ENCODE measurements at places on chromosomes 6 and 20.

GRCh38 chr6:165484178-165484889 lies 174.9 kb upstream of the C6orf118 start:
- DNase-seq, result no peak

GRCh38 chr6:25732468-25733198 lies 21.9 kb upstream of the SLC17A4 start:
- DNase-seq, result no peak

DNA sequence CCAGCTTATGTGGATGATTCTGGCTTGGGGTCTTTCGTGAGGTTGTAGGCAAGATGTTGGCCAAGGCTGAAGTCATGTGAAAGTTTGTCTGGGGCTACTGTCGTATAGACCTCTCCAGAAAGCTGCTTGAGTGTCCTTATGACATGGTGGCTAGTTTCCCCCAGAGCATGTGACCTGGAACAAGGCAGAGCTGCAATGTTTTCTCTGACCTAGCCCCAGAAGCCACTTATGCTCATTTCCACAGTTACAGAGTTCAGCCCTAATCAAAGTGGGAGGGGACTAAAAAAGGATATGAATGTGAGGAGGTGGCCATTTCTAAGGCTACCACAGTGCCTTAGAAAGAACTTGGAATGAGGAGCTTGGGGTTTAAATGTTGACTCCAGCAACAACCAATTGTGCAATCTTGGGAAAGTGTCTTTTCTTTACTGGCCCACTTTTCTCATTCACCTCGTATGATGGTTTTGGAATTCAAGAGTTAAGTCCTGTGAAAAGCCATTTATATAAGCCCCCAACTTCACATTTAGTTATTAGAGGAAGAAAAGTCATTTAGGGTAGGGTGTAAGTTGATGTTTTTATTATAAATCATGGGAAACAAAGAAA lies 5.9 kb upstream of the ASXL1 start:
- DNase-seq, result no peak

DNA sequence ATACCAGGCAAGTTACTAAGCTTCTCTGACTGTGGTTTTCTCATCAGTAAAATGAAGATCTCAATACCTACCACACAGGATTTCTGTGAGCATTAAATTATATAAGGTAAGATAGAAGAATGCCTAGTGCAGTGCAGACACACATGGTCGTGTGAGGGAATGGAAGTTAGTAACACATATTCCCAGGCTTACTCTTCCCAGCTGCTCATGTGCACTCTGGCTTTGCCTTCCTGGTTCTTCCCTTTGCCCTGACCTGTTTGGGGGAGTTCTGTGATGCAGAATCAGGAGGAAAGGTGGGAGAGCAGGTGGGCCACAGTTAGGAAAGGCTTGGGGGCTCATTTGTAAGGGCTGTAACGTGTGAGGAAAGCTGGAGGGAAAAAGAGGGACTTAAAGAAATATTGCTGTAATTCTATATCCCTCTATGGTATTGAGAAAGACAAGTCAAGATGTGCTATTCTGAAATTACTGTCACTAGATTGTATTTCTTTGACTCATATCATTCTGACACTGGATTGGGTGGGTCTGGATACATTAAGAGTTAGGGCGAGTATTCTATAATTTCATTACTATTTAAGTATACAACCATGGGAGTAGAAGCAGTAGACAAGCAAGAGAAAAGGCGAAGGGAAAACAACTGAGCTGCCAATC lies 47.7 kb downstream of the FYN start:
- DNase-seq, result no peak

DNA sequence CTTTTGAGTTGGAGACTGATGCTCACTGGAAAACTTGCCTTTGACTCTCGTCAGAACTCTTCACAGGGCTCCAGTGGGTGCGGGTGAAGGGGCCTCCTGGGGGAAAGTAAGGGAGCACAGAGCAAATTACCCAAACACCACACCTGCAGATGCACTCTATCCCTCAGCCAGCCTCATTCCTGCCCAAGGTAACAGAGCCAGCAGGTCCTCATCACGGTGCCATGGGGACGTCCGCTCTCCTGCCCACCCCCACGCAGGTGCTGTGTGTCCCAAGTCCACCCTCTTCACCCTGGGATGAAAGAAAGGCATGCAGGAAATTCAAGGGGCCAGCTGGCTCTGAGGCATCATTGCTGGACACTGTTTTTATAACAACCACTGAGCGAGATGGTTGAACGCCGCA lies 269.0 kb downstream of the SMOC2 start:
- DNase-seq, result no peak

DNA sequence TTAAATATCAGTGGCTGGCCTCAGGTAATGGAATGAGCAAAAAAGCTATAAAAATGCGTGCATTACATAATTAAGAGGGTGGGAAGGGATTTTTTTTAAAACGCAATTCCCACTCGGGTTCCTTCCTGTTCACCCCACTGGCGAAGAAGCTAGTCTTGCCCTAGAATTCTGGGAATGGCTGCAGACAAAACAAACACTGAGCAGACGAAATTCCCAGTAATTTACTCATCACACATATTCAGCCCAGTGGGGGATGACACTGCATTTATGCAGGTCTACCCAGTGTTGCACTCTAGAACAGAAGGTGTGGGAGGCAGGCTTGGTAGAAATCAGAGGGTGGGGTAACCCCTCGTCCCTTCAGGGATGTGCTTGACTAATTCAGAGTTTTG lies 2695.0 kb upstream of the DEFB115 start:
- DNase-seq, result no peak

DNA sequence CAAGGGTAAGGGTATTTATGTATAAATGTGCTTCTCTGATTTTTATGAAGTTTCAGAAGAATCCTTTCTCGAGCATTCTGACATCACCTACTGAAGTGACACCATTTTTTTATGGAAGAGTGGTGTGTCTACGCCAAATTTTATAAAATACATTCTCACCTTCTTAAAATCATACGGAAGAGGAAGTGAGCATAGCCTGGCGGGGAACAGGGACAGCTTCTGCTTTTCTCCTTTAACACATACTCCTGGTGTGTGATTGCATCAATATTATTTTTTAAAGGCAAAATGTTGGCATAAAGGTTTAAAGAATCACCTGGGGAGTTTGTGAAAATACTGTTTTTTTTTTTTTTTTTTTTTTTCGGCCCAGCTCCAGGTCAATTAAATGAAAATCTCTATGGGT lies 733.6 kb upstream of the MAN1A1 start:
- DNase-seq, result no peak

GRCh38 chr20:32538526-32538939 lies 46.6 kb downstream of the NOL4L start:
- DNase-seq, result no peak

DNA sequence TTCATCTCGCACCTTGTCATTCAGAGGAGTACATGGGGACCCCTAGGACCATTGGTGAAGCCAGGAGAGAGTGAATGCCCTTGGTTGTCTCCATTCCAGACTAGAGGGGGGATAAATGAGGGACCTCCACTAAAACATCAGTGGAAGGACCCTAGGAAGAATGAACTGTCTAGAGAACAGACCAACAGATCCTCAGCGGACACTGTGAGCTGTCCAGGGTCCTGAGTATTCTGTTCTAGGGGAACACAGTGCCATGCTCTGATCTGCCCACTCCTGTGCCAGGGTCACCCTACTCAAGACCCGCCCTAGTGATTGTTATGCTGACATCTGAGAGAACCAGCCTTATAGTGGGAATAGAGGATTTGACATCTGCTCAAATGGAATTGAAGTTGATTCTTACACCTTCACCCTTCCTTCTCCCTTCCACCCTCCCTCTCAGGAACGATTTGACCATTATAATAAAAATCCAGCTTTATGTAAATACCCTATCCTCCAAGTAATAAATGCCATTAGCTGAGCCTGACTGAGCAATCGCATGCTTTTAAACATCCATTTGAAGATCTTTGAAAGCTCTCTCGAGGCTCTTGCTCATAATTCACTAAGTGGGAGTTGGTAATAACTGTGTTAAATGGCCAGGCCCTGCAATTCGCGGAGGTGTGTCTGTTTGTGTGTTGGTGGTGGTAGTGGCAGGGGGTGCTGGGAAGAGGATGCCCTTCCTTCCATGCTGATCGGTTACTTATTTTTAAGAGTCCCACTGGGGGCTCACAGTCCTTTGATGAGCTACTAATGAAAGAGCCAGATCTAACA lies 43.6 kb upstream of the SLC32A1 start:
- no peak for DNase-seq

DNA sequence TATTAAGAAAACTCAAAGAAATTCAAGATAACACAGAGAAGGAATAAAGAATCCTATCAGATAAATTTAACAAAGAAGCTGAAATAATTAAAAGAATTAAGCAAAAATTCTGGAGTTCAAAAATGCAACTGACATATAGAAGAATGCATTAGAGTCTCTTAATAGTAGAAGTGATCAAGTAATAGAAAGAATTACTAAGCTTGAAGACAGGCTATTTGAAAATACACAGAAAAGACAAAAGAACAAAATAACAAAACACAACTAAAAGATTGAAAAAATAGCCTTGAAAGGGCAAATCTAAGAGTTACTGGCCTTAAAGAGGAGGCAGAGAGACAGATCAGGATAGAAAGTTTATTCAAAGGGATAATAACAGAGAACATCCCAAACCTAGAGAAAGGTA lies 12.1 kb downstream of the SNX14 start:
- DNase-seq, result no peak

DNA sequence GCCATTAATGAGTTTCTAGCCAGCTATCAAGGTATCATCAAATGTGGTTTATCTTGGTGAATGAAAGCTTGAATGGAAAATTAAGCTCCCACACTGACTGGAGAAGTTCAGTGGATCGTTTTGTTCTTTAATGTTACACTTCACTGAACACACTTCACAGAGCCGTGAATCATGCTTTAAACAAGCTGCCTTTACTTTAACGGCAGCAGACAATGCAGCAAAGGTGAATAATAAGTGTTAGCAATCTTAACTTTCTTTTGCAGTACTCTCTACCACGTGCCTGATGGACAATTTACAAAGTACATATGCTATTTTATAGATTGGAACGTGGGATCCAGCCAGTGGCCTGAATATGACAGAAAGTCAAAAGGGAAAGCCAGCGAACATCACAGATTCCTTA lies 424.5 kb downstream of the GRIK2 start:
- no peak for DNase-seq

DNA sequence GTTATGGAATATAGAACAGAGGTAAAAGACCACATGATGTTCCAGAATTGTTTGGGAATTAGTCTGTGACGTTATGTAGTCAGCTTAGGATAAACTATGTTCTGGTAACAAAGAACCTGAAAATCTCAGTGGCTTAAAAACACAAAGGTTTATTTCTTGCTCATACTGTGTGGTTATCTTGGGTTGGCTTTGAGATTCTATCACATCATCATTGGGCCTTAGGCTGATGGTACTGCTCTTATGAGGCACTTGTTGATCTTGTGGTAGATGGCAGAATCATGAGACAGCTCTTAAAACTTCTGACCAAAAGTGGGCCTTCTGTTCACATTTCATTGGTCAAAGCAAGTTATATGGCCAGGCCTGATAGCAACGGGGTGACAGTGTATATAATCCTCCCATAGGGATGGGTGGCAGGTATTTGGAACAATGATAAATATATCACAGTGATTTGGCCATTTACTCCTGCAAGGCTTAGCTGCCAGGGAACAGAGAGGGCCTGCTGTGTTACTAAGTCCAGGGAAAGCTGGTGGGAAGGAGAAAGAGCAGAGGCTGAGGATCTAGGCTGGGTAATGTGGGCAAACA lies 13.5 kb downstream of the DHX35 start:
- DNase-seq, result no peak

- no peak for DNase-seq
These were observed 802 bp downstream of the CYP39A1 start for GRCh38 chr6:46651816-46652215.

GRCh38 chr20:725491-725890 lies 42.8 kb downstream of the SLC52A3 start:
- DNase-seq, result no peak

- DNase-seq, result no peak
These were observed 375.0 kb upstream of the SLC35B3 start for GRCh38 chr6:8810325-8810724.

DNA sequence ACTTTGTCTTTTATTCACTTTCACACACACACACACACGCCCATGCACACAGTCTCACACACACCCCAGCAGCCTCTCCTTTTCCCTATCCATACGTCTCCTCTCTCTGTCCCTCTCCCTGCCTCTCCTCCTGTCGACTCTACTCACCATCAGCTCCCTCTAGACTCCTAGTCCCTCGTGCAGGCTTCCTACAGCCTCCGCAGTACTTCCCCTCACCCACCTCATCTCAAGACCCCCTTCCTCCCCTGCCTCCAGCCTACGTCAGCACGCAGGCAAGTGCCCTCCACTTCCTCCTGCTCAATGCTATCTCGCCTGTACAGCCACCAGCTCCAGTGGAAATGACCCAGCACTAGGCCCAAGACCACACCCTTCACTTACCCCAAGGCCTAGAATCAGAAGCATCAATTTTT lies 820 bp upstream of the TREML2 start:
- no peak for DNase-seq

- DNase-seq, result no peak
These were observed 108.8 kb upstream of the HEY2 start for GRCh38 chr6:125640441-125641150.

- DNase-seq, result no peak
These were observed 42.9 kb downstream of the CDH26 start for GRCh38 chr20:60001108-60001507.

GRCh38 chr6:33756211-33756954 lies 9.7 kb upstream of the IP6K3 start:
- no peak for DNase-seq

DNA sequence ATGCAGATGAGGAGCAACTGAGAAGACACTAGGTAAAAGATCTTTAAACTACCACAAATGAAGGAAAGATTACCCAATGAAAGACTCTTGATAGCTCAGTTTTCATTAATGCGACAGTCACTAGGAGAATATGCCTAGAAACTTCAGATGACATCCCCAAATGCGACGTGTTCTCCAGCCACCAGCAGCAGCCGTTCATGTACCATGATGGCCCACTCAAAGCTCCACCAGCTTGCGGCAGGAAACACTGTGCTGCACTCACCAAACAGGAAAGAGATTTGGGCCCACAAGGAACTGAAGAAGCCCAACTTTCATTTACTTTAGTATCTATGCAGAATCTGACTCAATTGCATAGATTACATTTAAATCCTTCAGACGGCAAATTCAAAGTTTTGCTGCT lies 7.5 kb downstream of the DIDO1 start:
- DNase-seq, result no peak

DNA sequence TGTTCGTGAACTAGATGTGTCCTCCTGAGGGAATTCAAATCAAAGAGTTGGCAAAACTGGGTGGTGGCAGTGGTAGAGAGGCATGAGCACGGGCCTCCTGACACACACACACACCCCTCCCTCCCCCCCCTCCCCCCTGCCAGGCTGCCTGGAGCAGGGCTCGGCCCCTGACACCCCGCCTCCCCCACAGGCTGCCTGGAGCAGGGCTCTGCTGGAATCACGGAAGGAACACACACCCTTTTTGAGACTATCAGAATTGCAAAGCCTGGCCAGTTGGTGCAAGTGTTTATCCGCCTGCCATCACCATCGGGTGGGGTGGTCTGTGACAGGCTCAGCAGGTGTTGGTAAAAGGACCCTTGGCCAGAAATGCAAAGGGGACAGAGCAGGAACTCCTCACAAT lies 59.0 kb downstream of the FAM120B start:
- no peak for DNase-seq

- no peak for DNase-seq
These were observed 97.8 kb downstream of the OTOR start for GRCh38 chr20:16846006-16846405.

- no peak for DNase-seq
These were observed 35.9 kb upstream of the STX16 start for GRCh38 chr20:58614984-58615760.
